T-helper 17 cell (primary cell): ENCODE measurements at places on chromosomes 6 and 20. TPM values are rescaled to one million over a fixed set of nuclear protein-coding genes. Genes with fewer than 3 reads are reported as not detected.

TREM1 gene
- total RNA-seq, result 17.6 TPM

TCP11 gene
- total RNA-seq, result not detected

FHL5 gene
- total RNA-seq, result not detected

TRIM31 gene
- not detected for total RNA-seq

SYNDIG1 gene
- not detected for total RNA-seq

NOX3 gene
- not detected for total RNA-seq

- DNase-seq, result no peak
Observed at GRCh38 chr20:34713194-34713943, 9.2 kb downstream of the TP53INP2 start.

DNA sequence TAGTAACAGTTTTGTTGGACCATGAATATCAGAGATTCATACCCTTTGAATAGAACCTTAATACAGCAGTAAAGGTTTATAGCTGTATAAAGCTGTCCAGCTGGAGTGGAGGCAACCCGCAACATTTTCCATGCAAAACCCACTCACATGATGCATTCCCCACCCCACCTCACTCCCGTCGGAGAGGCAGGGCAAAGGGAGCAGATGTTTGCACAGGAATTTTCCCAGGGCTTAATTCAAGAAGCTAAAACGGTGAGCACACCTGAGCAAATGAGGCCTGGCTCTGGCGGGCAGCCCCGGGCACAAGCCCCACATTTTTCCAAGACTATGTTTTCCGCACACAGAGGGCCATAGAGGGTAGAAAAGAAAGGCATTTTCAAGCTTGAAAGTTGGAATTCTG, 191.7 kb downstream of the FOXC1 start:
- no peak for DNase-seq

- DNase-seq, result peak; percentile 32
Observed at GRCh38 chr6:41066867-41067304, 5.3 kb downstream of the OARD1 start.

- no peak for DNase-seq
Observed at GRCh38 chr20:55935448-55936208, 69.7 kb downstream of the CBLN4 start.

DNA sequence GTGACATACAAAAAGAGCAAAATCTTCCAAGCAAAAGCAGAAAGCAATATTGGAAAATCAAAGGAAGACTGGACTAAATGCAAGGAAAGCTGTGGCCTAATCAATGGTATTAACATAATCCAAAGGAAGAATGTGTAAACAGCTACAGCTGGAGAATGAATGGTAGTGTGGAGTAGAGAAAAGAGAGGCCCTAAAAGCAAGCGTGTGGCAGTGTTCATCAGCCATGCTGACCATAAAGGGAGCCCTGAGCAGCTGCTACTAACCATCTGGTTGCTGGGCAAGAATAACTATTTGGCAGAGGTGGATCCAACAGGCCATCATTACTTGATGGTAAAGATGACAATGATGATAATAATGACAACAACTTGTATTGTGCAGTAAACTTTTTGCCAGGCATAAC, 148.5 kb upstream of the BEND6 start:
- no peak for DNase-seq

- no peak for DNase-seq
Observed at GRCh38 chr6:1538810-1539478, 70.8 kb upstream of the FOXC1 start.

DNA sequence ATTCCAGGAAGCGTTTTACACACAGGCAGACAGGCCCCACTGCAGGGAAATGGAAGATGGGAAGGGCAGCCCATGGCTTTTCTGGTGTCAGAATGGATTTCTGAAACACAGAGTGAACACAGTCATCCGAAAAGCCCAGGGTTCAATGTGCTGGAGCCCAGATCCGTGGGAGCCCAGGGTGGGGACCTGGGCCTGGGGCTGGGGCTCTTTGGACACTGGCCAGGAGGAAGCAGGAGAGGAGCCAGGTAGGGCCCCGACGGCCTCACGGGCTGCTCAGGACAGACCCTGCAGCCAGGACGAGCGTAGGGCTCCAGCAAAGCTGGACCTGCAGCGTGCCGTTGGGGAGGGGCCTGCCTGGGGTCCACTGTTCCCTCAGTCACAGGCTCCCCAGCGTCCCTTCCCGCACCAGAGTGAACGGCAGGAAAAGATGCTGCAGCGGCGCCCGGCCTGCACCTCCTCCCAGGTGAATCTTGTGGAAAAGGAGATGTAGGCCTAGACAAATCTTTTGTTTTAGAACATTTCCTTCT, 24.3 kb upstream of the LSM14B start:
- DNase-seq, result no peak

- no peak for DNase-seq
Observed at GRCh38 chr6:63584566-63584965, 12.3 kb downstream of the LOC128125822 start.
